ENCODE measurements at places on chromosomes 2 and 18.

- no peak for DNase-seq
Observed at GRCh38 chr2:203626952-203627681, 79.3 kb upstream of the CD28 start.

DNA sequence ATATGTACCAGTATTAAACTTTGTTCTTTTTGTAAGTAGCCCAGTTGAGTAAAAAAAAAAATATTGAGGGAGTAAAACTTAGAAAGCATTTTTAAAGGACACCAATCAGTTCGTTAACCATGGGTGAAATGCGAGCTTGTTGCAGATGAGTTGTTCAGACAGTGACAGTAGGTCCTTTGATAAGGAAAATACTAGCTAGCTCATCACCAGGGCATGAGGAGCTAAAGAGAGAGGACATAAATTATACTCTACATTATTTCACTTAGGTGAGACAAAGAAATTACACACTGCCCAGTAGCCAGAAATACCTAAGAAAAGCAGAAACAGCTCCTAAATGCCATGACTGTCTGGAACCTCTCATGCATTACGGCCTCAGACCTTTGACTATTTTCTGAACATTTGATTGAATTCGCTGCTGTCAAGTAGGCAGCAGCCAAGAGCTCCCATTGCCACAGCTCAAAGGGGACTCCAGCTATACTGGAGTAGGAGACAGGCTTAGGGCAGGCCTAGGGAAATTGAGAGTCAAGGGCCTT is 2.6 kb upstream of the HNRNPLL start:
- DNase-seq: no peak

DNA sequence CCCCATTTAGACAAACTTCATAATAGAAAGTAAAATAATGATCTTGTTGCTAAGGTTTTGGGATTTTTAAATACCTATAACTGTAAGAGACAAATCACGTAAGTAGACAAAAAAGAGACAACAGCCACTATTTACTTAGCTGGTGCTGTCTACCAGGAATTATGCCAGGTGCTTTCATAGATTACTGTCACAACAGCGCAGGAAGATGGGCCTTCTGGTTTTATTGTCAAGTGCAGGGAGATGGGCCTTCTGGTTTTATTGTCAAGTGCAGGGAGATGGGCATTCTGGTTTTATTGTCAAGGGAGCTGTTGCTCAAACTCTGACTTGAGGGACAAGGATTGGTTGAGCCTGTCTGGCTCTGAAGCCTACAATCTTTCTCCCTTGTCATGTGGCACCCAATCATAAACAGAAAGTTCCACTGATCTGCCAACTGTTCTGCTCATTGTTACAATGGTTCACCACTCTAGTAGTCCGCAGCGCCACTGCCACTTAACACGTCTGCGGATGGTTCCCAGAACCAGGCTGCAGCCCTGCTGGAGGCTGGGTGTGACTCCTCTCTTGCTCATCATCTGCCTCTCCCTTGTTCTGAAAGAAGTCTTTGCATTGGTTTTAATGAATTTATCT is 95.0 kb downstream of the RNF144A start:
- peak; percentile 88 for DNase-seq

GRCh38 chr18:55982992-55983391 is 395.0 kb upstream of the TCF4 start:
- DNase-seq: no peak

DNA sequence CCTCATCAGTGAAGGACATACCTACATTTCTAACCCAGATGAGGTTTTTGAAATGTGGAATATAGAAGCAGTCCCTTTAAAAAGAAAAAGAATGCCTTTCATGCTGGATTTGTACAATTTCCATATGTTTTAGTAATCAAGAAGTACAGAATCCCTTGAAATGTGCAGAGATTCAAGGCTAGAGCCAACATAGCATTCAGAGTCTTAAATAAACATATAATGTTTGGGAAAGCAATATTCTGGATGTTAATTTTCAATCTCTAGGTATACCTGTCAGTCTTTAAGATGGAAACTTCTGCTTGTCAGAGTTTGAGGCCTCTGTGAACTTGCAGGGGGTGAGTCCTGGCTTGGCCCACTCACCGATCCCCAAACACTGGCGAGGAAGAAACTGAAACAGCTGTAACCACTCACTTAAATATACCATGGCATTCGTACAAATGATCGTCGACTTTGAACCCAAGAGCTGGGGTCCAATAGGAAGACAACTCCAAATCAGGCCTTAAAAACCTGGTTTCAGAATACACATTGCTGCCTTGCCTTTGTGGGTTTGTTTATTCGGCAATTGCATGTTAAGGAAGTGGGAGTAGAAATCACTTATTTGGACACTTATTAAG is 132.8 kb upstream of the NCK2 start:
- no peak for DNase-seq

DNA sequence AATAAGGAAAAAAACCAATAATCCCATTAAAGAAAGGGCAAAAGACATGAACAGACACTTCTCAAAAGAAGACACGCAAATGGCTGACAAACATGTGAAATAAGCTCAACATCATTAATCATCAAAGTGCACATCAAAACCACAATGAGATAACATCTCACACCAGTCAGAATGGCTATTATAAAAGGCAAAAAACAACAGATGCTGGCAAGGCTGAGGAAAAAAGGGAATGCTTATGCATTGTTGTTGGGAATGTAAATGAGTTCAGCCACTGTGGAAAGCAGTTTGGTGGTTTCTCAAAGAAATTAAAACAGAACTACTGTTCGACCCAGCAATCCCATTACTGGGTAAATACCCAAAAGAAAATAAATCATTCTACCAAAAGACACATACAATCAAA is 285.6 kb downstream of the NR4A2 start:
- no peak for DNase-seq

DNA sequence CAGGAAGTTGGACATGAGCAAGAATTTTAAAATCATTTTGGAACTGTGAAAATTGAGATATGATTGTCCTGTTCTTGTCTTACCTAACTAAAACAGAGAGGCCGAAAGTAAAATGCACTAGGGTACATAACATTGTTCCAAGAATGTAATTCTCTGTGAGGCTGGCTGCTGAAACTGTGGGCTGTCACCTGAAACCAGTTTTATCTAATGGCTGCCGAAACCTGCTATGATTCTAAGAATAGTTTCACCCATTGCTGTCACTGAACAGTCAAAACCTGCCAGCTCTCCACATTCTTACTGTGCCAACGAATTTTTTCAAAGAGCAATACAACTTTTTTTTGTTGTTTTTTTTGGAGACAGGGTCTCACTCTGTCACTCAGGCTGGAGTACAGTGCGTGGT is 119.3 kb upstream of the ZSWIM2 start:
- DNase-seq: no peak

DNA sequence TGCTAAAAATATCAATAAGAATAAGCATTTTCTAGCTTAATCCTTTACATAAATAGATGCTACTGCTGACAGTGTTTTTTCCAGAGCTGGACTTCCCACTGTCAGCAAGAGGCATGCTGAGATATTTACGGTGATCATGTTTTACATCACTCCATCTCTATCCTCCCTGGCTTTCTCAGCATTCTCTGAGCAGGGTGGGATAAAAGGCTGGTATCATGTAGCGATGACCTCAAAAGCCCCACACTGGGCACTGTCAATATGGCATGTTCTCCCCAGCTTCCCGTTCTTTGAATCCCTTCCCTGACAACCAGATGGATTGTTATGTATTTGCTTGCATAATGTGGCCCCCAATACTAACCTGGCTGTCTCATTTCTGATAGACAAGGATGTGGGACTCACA is 83.2 kb upstream of the EPHA4 start:
- DNase-seq: no peak

GRCh38 chr2:26875808-26876207 is 27.9 kb downstream of the DPYSL5 start:
- DNase-seq: no peak

DNA sequence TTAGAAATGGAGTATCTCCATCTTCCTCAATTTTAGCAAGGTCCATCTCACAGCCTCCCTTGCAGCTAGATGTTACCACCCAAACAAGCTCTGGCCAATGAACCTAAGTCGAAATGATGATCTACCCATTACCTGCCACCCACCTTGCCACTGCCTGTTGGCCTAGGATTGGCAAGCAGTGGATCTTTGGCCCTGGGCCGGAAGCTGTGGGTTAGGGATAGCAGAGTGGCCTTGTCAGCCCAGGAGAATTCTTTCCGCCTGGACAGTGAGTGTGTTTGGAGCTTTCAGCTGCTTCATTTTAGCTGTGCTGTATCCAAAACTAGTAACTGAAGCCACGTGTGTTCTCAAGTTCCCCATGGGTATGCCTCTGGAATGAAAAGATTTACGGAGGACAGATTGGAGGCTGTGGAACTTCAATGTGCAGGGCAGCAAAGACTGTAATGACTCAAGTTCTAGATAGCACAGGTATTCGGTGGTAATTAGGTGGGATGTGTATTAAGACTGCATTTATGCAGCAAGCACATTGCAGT is 7.7 kb upstream of the PARD6G start:
- DNase-seq: no peak

- DNase-seq: peak; percentile 3
Observed at GRCh38 chr2:124804014-124804940, 779.2 kb downstream of the CNTNAP5 start.

DNA sequence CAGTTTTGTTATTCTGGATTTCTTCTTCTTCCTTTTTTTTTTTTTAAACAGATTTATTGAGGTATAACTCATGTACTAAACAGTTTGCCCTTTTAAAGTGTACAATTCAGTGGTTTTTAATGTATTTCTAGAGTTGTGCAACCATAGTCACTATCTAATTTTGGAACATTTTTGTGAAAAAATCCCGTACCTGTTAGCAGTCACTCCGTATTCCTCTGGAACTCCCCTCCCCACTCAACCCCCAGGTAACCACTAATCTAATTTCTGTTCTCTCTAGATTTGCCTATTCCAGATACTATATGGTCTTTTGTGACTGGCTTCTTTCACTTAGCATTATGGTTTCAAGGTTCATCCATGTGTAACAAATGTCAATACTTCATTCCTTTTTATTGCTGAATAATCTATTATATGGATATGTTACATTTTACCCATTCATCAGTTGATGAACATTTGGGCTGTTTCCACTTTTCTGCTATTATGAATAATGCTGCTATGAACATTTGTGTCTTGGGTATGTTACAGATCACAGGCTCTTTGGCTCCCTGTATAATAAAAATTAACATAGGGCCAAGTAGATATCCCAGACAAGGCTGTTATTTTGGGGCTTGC is 21.9 kb downstream of the EHBP1 start:
- DNase-seq: no peak

DNA sequence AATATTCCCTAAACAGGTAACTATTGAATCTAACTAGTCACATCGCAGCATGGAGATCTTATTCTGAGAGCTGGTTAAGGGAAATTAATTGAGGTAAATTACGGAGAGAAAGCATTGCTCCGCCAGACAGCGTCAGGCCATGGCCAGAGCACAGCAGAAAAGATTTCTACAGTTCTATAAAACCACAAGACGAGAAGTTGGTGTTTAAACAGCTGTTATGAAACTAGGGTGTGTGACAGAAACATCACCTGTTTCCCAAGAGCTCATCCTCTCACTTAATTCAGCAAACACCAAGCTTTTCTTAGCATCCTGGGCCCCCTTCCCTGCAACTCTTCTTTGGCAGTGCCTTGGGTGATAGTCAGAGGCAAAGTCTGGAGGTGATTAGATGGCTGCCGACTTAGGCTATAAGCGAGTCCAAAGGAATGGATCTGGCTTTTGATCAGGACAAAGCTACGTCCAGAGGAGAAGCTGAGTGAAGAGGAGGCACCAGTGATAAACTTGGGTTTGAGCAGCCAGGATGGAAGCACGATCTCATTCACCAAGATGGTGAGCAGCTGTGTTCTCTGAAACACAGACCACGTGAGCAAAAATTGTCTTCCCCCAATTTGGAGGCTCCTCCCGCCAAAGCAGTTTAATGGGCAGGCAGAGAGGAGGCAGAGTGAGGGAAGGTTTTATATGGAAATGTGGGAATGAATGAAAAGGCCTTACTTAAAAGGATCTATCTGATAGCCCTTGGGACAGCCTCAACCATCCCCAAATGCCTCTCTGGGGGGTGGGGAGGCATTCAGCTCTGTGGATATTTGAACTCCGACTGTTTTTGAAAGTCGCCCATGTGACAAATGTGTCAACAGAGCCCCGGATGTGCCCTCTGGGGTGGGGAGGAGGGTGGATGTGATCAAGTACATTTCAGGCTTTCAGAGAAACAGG is 57.8 kb downstream of the PKDCC start:
- no peak for DNase-seq

DNA sequence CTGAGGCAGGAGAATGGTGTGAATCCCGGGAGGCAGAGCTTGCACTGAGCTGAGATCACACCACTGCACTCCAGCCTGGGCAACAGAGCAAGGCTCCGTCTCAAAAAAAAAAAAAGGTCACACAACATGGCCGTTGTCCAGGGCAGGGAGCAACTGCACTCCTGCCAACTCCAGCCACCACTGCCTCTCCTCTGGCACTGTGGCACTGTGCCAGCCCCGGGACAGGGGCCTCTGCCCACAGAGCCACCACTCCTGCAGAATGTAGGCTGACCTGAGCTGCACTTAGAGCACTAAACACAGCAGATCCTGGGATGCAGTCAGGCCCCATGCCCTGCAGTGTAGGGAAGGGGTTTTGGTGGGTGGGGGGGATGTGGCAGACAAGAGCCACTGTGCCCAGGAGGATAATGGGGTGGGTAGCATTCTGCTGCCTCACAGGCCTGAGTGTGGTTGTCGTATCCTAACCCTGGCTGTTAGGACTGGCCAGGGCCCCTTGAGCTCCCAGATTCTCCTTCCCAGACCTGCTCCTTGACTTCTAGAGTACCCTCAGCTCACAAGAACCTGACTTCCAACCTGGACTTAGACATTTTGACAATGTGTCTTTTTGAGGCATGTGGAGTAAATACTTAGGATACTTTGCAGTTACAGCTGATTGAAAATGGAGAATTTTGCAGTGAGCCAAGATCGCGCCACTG is 69.4 kb upstream of the SH3RF3 start:
- DNase-seq: no peak

- no peak for DNase-seq
Observed at GRCh38 chr18:6239716-6240115, 175.0 kb downstream of the L3MBTL4 start.

DNA sequence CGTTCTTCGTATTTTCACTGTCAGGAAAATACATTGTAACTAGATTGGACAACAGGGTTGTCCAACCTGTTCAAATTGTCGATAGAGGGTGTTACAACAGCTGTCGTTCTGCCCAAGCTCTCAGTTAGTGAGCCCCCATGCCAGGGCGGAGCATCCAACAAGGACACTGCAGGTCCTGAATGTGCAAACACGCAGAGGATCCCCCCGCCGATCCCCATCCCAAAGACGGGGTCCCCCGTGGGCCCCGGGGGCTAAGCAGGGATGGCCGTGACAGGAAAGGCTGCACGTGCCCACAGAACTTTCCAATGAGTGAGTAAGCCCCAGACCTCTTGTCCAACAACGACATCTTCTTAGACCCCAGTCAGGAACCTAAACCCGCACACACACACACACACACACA is 140.8 kb downstream of the PXDN start:
- DNase-seq: no peak
